Naive thymus-derived CD4-positive, alpha-beta T cell (primary cell): ENCODE measurements at places on chromosomes 12 and 14. TPM values are rescaled to one million over a fixed set of nuclear protein-coding genes. Genes with fewer than 3 reads are reported as not detected.

The CAPRIN2 gene
- 26.4 TPM for total RNA-seq

GRCh38 chr14:53468876-53469275 is 315.8 kb upstream of the DDHD1 start:
- no peak for DNase-seq

- DNase-seq, result no peak
Observed at GRCh38 chr12:50517421-50518048, 12.8 kb downstream of the DIP2B start.

The RAB21 gene
- 73.7 TPM for total RNA-seq

DNA sequence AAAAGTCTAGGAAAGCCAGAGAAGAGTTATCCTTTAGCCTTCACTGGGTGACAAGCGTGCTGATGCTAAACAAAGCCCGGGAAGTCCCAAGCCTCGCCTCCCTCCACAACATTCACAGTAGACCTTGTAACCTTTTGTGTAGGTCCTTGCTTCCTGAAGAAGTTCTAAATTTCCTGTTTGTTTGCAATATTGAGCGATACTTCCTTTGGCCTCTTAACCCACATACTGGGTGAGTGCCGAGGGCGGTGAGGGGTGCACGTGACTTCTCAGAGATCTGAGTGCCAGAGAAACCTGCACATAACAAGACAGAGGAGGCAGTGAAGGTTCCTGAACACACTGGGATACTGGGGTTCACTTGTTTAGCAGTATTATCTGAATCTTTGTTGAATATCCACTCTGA is 134.3 kb downstream of the PLXNC1 start:
- DNase-seq, result no peak

DNA sequence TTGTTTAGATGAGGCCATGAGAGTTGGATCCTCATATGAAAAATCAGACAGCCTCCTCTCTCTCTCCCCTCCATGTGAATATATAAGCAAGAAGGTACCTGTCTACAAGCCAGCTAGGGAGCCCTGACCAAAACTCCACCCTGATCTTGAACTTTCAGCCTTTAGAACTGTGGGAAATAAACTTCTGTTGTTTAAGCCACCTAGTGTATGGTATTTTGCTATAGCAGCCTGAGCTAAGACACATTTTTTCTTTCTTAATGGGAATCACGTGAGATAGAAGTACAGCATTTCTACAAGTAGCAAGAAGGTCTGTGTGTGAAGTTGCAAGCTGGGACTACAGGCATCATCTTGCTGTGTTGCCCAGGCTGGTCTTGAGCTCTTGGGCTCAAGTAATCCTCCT is 16.3 kb upstream of the ABHD12B start:
- DNase-seq, result no peak

DNA sequence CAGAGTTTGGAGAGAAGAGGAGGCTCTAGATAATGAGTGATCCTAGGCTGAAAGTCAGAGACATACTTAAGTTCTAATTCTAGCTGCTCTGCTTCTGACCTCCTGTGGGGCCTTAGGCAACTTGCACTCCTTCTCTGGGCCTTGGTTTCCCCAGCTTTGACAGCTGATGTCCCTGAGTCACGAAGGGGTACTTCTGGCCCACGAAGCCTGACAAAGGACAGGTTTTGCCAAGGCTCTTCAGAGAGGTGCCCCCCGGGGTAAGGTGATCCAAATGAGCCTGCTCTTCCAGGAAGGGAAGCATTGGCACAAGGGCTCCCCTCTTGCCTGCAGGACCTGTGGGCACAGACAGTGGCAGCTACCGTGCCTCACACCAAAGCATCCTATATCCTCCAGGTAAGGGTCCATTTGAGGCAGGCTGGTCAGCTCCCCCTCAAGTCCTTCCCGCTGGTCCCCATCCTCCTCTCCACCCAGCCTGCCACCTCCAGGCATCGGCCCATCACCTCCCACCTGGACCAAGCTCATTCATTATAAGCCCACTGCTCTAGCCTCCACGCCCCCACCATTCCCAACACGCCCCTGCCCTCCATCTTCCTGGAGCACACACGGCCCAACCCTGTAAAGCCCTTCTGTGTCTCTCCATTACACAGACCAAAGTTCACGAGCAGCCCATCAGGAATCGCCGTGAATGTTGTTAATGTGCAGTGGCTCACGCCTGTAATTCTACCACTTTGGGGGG is 1.9 kb upstream of the PPP1R13B start:
- DNase-seq, result no peak

GRCh38 chr12:130064999-130065398 is 97.3 kb upstream of the FZD10 start:
- no peak for DNase-seq

DNA sequence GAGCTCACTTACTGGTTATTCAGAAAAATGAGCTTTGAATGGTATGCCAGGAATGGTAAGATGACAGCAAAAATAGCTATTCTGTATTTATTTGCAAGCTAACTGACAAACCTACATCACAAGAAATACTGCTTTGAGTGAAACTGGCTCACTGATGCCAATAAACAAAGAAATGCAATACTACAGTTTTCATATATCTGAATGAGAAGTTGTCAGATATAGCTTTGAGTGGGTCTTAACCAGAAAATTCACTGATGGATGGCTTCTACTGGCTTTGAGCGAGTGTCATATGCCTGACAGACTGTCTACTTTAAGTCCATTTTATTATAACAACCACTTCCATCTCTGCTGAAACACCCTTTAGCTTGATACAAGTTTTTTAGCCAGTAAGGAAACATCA is 330.1 kb downstream of the NELL2 start:
- no peak for DNase-seq

- no peak for DNase-seq
Observed at GRCh38 chr12:120132054-120132836, 15.7 kb upstream of the RAB35 start.

DNA sequence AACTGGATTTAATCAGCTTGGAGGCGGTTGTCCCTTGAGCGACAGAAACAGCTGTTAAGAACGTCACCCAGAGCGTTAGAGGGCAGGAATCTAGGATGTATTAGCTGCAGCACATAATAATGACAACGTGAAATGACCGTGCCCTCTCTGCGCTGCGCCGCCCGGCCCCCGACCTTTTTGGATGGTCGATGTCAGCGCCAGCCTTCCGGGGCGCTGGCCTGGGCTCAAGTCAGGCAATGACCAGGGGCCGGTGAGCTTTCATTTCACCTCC is 427 bp upstream of the TMEM120B start:
- no peak for DNase-seq

- DNase-seq, result no peak
Observed at GRCh38 chr14:77544571-77544970, 46.0 kb upstream of the ISM2 start.
